ENCODE measurements at places on chromosomes 5 and 9.

DNA sequence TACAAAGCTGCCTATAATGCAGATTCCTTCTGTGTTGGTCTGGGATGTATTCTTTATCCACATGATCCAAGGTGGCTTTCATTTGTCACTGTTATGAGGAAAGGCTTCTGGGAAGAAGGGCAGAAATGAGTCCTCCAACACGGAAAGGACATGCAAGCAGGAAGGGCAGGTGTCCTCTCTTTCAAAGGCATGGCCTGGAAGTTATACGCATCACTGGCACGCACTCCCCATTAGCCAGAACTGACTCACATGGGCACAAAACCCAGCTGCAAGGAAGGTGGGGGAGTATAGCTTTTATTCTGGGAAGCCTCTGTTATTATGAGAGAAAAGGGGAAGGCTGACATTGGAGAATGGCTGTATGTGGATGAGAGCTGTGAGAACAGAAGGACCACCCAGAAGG lies 141.3 kb upstream of the ZNF618 start:
- no peak for DNase-seq

DNA sequence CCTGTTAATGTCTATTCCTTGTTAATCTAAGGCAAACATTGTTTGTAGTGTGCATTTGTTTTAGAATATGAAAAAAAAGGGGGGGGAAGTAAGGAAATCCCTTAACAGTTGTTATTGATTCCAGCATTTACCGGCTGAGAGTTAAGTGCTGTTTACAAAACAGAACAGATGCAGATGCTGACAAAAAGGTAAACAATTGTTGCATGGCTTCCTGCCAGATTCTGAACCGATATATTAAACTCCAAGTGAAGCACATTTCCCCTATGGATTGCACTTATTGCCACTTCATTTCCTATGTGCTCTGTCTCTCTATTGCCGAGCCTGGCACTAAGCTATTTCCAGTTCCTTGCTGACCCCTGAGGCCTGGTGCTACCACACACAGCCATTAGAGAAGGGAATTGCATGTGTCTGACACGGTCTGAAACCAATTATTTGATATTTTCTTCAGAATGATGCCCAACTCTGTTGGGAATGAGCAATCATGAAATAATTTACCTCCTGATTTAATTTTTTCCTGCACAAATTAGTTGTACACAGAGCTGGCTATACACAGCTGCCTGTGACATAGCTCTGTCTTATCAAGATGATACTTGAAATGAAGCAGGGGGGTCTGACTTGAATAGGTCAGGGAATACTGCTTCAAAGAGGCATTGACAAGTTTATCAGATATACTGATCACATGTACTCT lies 109.8 kb downstream of the KIAA0825 start:
- DNase-seq, result peak; percentile 5

DNA sequence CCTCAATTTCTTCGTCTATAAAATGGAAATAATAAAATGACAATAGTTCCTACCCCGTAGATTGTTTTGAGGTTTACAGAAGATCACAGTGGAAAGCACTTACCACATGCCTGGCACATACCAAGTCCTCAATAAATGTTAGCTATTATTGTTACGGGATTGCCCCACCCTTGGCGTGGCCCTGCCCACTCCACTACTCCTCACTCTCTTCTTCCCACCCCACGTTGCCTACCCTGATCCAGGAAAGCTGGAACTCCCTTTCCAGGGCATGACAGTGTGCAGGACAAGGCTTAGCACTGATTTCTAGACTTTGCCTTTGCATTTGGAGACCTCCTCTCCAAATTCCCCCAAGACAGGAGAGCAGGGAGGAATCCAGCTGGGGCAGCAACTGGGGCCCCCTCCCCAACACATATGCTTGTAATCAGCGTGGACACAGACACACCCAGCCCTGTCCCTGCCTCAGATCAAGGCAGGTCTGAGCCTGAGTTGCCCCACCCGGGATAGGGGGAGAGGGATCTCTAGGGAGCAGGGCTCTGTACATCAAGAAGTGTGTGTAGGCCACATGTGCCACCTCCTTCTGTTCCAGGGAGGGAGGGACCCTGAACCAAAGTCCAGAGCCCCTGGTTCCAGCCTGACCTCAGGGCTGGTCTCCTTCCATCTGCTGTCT lies 6.7 kb downstream of the SLC4A9 start:
- DNase-seq, result no peak

- DNase-seq, result peak; percentile 81
Observed at GRCh38 chr5:60945813-60946187, 795 bp downstream of the NDUFAF2 start.

- DNase-seq, result no peak
Observed at GRCh38 chr9:3916411-3916810, 383.5 kb downstream of the GLIS3 start.

- DNase-seq, result peak; percentile 71
Observed at GRCh38 chr9:121700165-121700831, 48.9 kb downstream of the DAB2IP start.

Measured in GM23248 (cell line).